Stimulated activated CD8-positive, alpha-beta memory T cell treated with anti-CD3 and anti-CD28 coated beads, Interleukin-7, amount 100 ng/mL, for 1 hour (primary cell): ENCODE measurements at places on chromosomes 5 and 9.

DNA sequence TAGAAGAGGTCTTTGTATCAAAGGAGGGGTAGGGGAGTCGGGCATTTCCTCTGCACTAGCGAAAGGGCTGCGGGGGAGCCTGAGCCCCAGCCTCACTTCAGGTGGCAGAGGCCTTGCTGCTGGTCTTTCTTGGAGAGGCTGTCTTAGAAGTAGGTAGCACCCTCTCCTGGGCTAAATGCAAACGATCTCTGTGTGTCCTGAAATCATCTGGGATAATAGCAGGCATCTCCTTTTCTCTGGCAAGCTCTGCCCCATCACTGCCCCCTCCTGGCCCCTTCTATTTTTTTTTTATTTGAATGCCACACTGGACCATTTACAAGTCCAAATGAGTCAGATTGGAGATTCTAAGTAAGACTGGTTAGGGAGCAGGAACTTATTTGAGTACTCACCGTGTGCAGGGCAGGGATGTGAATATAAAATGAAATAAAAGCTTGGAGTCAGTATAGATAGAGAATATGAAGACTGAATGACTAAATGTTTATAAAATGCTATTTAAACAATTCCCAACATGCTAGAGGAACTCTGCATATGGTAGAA, 137.1 kb downstream of the FGF1 start:
- no peak for DNase-seq

DNA sequence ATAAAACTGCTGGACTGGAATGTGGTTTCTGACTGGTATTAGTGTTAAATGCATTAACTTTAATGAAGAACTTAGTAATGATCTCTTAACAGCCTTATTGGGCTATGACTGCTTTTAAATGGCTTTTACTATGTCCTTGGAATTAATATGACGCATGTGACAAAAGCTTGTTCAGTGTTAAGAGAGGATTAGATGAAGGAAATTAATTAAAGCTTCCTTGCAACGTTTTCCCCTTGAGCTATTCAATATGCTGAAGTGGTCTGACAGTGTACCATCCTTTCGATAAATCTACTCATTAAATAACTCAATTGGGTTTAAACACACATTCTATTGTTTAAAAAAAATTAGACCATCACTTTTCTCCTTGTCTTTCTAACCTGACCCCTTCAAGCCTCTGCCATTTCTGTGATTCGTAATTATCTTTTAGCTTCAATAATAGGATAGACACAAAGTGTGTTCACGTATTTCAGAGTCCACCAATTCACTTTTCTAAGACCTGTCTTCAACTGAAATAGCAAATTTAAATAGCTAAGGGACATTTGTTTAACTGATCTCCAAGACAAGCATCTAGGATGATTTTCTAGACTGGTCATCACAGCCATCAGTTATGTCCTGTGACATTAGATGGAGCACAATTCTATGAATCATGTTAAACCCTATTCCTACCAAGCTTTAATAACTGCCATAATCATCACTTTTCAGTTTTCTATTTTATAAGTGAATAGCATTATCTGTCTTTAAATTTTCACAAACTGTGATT, 1258.0 kb upstream of the CDH9 start:
- no peak for DNase-seq

DNA sequence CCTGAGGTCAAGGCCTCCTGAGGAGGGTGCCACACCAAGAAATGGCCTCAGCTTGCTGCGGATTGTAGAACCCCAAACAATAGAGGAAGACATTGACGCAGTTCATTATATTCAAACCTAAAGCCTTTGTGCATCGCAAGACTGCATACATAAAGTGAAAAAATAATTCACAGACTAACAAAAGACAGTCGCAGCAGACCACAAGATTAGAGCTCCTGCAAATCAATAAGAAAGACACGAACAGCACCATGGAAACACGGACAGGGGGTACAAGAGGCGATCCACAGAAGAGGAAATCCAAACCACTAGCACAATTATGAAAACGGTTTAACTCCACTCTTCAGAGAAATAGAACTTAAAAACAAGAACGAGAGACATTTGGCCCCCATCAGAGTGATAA, 10.0 kb upstream of the TCOF1 start:
- no peak for DNase-seq

DNA sequence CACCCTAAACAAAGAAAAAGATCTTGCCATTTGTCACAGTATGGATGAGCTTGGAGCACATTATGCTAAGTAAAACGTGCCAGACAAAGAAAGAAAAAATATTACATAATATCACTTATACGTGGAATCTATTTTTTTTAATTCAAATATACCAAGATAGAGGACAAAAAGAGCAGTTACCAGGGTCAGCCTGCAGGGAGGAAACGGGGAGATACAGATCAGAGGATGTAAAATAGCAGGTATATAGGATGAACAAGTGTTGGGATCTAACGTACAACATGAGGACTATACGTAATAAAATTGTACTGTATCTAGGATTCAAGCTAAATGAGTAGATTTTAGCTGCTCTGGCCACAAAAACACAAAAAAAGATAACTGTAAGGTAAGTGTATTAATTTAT, 247.5 kb downstream of the TMEM161B start:
- no peak for DNase-seq

GRCh38 chr5:68088302-68088701, 127.3 kb upstream of the PIK3R1 start:
- DNase-seq: no peak

DNA sequence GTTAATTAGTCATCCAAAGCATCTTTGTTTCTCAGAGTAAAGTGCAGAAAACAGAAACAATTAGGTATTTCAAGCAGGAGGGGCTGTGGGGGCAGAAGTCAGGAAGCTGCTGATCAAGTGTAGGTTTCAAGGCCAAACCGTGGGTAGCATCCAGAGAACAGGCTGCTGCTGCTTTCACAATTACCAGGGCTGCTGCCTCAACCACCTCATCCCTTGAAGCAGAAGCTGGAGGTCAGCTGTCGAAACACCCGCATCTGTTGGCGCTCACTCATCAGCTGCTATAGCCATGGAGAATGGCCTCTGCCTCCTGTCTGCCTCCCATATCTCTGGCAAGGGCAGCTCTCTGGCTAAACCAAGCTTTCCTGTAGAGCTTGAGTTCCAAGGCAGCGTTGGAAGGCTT, 122.9 kb upstream of the OSMR start:
- no peak for DNase-seq

- DNase-seq: no peak
Observed at GRCh38 chr5:163718272-163718671, 212.9 kb downstream of the MAT2B start.

GRCh38 chr9:69107771-69108170, 66.3 kb upstream of the TJP2 start:
- no peak for DNase-seq

DNA sequence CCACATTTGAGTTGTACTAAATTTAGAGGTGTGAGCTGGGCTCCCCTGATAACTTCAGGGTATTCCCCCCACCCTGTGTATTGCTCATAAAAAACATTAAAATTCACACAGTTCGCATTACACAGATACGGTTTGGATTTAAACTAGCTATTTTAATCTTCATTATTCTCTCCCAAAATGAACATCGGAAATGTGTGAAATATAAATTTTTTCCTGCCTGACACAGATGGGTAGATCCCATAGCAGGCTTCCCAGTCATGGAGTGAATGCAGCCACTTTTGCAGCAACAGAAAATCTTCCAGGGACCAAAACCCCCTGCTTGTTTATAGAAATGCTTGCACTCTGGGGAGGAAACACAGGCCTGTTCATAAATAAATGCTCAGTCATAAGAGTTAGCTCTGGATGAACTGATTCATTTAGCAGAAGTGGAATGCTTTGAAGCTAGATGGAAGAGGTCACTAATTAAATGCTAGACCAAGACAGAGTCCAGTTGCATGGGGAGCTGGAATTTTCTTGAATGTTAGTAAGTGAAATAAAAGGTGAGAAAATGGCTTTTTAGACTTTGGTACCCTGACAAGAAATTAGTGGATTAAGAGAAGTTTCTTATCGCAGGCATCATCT, 115.6 kb downstream of the PDE8B start:
- DNase-seq: no peak

GRCh38 chr9:70465398-70465797, 50.9 kb upstream of the KLF9 start:
- DNase-seq: no peak

DNA sequence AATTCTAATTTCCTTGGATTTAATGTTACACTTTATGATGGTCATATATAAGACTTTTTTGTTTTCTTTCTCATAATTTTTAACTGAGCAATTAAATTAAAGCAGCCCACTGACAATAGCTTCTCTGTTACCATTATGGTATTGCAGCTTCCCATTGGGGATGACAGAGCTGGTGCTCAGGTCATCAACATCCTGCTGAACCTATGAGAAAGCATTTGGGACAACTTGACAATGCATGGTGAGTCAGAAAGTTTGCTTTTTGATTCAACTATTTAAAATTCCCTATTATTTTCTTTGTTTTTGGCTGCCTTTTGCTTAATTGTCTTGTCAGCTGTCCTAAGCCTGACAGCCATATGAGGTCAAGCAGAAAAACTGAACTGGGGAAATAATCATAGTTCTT, 487.4 kb upstream of the RIOK2 start:
- no peak for DNase-seq

GRCh38 chr5:10729320-10730042, 31.6 kb downstream of the DAP start:
- DNase-seq: no peak

DNA sequence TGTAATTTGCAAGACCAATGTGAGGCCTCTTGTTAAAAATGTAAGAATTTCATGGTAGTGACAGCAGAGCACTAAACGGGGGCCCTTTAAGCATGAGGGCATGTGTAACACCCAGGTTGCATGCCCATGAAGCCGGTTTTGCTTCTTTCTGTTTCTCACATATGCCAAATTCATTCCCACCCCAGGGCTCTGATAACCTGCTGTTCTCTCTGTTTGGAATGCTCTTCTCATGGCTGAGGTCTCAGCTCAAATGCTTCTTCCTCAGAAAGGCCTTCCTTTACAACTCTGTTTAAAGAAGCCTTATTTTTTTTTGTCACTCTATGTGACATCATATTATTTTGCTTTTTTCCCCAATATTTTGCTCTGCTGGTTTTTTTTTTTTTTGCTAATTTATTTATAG, 369.0 kb downstream of the KIAA0825 start:
- DNase-seq: no peak

GRCh38 chr9:118940473-118940872, 428.8 kb downstream of the BRINP1 start:
- DNase-seq: no peak

- no peak for DNase-seq
Observed at GRCh38 chr9:93576258-93577077, at the start of gene PHF2. PHF2 (plus strand) TSS chr9:93576584; CDS start chr9:93576774, 190 bp downstream.

DNA sequence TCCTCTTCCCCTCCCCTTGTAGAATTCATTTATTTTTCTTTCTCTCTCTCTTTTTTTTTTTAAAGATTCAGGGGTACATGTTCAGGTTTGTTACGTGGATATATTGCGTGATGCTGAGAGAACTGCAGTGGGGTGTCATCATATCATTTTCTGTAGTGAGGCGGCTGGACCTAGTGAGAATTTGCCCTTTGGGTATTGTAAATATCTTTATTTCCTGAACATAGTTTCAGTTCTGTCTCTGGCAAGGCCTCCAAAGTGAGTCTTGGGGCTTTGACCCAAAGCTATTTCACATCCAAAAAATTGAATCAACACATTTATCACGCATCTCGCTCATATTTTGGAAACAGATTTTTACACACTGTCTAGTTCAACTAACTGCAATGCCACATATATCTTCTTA, 25.4 kb upstream of the MYOT start:
- no peak for DNase-seq

DNA sequence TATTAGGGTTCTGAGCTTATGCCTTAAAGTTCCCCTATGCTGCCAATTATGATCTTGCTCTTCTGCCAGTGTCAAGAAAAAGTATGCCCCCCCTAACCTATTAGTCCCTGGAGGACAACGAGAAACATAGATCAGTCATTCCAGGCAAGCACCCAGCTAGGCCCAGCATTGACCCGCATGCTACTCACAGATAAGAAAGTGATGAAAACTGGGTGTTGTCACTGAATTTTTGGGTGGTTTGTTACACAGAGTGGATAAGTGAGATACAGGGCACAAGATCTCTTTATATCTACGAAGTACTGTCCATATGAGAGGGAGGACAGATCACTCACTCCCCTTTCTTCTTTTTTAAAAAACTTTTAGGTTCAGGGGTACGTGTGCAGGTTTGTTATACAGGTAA, 6.4 kb upstream of the TEX48 start:
- no peak for DNase-seq

- no peak for DNase-seq
Observed at GRCh38 chr9:85730916-85731630, 10.7 kb downstream of the AGTPBP1 start.

GRCh38 chr9:126902210-126902609, 12.4 kb upstream of the RALGPS1 start:
- DNase-seq: no peak

- DNase-seq: no peak
Observed at GRCh38 chr9:4138180-4138579, 161.7 kb downstream of the GLIS3 start.

DNA sequence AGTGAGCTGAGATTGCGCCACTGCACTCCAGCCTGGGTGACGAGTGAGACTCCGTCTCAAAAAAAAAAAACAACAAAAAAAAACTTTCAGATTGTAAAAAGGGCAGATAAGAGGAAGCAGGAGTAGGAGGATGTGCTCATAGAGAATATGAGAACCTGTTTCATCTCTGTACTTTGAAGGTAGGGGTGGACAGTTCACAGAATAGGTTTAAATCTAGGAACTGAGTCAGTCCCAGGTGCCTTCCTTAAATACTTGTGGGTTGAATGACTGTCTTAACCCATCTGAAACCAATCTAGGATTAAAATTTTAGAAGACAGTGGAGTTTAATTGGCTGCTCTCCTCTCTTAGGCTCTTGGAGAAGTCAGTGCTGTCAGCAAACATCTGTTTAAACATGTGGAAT, 12.4 kb downstream of the POLK start:
- no peak for DNase-seq

GRCh38 chr5:88644676-88645075, 238.3 kb downstream of the MEF2C start:
- DNase-seq: no peak

DNA sequence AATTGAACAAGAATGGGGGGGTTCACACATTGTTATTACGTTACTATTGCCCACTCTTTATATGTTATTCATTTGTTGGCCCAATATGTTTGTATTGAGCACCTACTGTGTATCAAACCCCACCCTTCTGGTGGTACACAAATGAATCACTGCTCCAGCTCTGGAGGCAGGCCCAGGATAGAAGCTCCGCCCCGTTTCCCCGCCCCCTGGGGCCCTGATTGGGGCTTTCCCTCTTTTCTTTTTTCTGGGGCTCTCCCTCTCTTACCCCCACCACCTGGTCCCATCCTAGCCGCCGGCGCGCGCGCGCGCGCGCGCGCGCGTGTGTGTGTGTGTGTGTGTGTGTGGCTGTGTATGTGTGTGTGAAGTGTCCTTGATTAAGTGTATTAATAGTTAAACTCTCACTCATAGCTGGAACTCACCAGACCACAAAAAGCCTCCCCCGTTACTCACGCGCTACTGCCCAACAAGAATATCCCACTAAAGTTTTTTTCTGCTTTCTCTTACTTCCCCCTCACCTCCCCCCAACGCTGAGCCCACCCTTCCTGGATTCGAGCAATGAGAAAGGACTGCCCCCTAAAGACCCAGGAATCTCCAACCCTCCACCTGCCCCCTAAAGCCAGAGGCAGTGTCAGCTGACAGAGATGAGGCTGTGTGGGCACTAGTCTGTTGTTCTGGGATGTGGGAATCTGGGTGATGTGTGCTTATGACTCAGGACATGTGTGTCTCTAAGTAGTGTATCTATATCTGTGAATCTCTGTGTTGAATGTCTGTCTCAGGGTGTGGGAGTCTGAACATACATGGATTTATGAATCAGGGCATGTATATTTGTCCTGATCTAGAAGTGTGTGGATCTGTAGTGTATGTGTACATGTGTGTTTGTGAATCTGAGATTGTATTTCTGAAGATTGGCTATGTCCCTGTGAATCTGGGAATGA, 4.0 kb downstream of the CXXC5 start:
- peak; percentile 46 for DNase-seq
